ENCODE measurements at places on chromosomes 6 and 20. TPM values are rescaled to one million over a fixed set of nuclear protein-coding genes. Genes with fewer than 3 reads are reported as not detected.

The MROH8 gene
- total RNA-seq, result 5.2 TPM

The SRSF12 gene
- 1.0 TPM for total RNA-seq

The C6orf141 gene
- total RNA-seq, result 2.2 TPM

The DAAM2 gene
- 41.3 TPM for total RNA-seq

The MLIP gene
- total RNA-seq, result 0.55 TPM

The GMNN gene
- 9.0 TPM for total RNA-seq

The DIDO1 gene
- total RNA-seq, result 75.9 TPM

The CENPW gene
- not detected for total RNA-seq

GRCh38 chr6:113271437-113271836, 585.7 kb upstream of the MARCKS start:
- H3K27me3 ChIP-seq, result no peaks in the 10 kb centered on the region
- H3K4me1 ChIP-seq, result no peaks in the 10 kb centered on the region
- no peak overlapping the region for H3K27ac ChIP-seq
- DNase-seq, result no peak

- H3K4me3 ChIP-seq, result no peak overlapping the region
- no peaks in the 10 kb centered on the region for H3K36me3 ChIP-seq
- no peaks in the 10 kb centered on the region for H3K27me3 ChIP-seq
- H3K4me1 ChIP-seq, result peaks cover 7% of the 10 kb centered on the region
- H3K27ac ChIP-seq, result no peak overlapping the region
Observed at GRCh38 chr6:33187809-33188208, 4.5 kb downstream of the COL11A2 start.

- H3K27ac ChIP-seq, result peak overlapping the region; percentile 46
- H3K27me3 ChIP-seq, result no peaks in the 10 kb centered on the region
- H3K4me1 ChIP-seq, result peaks cover 6% of the 10 kb centered on the region
- H3K4me3 ChIP-seq, result no peak overlapping the region
- DNase-seq, result no peak
- no peaks in the 10 kb centered on the region for H3K36me3 ChIP-seq
Observed at GRCh38 chr6:73515204-73515655, 5.6 kb downstream of the EEF1A1 start.

DNA sequence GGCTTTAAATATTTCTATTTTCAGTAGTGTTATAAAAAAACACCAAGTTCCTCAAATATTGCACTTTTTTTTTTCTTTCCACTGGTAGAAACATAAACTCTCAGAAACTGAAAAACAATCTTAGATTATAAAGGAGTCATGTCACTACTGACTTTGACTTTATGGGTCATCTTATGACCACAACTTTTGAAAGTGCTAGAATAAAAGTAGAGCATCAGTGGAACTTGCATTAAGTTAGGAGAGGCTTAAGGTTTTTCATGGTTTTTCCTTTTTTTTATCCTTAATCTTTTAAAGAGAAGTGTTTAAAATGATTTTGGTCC, 56.6 kb upstream of the SUPT3H start:
- no peaks in the 10 kb centered on the region for H3K36me3 ChIP-seq
- no peaks in the 10 kb centered on the region for H3K4me1 ChIP-seq
- no peak overlapping the region for H3K27ac ChIP-seq
- DNase-seq, result no peak

DNA sequence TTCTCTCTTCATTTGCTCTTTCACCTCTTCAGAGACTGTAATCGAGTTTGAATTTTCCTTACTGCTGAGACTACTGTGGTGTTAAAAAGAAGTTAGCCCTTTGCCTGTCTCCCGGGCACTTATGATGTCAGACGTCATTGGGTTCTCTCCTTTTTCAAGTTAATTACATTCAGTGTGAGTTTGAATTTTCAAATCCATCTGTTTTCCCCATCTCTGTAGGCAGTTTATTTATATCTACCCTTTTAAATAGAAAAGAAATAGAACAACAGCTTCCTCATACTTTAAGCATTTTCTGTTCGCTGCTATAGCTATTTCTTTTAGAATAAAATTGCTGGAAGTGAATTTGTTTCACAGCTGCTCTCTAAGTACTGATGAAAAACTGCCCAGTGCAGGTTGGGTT, 81.4 kb downstream of the MCHR2 start:
- H3K36me3 ChIP-seq, result no peaks in the 10 kb centered on the region
- H3K4me3 ChIP-seq, result no peak overlapping the region
- no peak for DNase-seq
- no peaks in the 10 kb centered on the region for H3K4me1 ChIP-seq

- H3K27ac ChIP-seq, result no peak overlapping the region
- no peaks in the 10 kb centered on the region for H3K36me3 ChIP-seq
- no peaks in the 10 kb centered on the region for H3K27me3 ChIP-seq
- DNase-seq, result no peak
Observed at GRCh38 chr6:129966125-129966524, 52.3 kb upstream of the L3MBTL3 start.

DNA sequence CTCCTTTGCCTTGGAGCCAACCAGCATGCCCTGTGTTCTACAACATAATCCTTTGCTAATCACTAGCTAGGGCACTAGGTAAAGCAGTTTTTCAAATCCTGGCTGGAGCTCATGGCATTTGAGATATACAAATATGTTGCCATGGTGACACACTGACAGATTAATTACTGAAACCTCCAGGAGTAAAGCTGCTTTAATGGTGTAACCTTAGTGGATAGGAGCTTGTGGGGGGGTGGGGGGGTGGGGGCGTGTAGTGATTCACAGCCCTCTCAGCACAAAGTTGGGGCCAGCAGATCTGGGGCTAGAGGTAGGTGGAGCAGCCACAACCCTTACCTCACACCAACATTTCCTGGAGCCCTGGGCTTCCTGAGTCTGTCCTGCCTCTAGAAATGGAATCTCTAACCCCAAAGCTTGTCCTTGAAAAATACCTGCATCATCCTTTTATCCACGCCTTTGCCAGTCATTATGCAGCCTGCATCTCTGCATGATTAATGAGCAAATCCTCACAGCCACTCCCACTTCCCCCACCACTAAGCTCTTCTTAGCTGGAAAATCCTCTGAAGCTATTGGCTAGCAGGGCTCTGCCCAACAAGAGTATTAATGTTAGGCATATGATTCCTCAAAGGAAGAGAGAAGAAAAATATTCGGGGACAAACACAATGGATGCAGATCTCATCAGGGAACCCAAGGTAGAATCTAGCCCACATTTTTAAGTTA, 84.5 kb upstream of the PRND start:
- H3K4me3 ChIP-seq, result no peak overlapping the region

Measured in prostate gland (tissue), 2 donors.